ENCODE measurements at places on chromosomes 16 and 17.

DNA sequence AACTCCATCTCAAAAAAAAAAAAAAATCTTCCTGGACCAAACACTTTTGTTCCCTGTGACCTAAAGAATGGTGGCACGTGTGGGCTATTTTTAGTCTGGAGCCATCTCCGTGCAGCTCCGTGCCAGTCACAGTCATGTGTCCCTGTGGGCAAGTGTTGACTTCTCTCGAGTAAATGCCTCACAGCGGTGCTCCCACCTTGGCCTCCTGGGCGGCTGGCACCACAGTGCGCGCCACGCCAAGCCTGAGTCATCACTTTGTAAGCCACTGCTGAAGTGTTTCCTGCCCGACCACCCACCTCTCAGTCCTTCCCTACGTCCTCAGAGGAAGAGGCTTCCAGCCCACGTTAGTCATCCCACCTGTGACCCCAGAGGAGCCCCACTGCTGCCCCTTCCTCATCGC is 10.9 kb upstream of the HEXD start:
- DNase-seq: peak; percentile 96

GRCh38 chr17:8489841-8490240 is 54.2 kb downstream of the NDEL1 start:
- DNase-seq: no peak

- DNase-seq: no peak
Measured at GRCh38 chr17:73952480-73953205, 250.8 kb upstream of the RPL38 start.

GRCh38 chr16:4184038-4184702 is 57.7 kb downstream of the SRL start:
- no peak for DNase-seq

- DNase-seq: no peak
Measured at GRCh38 chr16:29916979-29917378, 9.0 kb downstream of the KCTD13 start.

DNA sequence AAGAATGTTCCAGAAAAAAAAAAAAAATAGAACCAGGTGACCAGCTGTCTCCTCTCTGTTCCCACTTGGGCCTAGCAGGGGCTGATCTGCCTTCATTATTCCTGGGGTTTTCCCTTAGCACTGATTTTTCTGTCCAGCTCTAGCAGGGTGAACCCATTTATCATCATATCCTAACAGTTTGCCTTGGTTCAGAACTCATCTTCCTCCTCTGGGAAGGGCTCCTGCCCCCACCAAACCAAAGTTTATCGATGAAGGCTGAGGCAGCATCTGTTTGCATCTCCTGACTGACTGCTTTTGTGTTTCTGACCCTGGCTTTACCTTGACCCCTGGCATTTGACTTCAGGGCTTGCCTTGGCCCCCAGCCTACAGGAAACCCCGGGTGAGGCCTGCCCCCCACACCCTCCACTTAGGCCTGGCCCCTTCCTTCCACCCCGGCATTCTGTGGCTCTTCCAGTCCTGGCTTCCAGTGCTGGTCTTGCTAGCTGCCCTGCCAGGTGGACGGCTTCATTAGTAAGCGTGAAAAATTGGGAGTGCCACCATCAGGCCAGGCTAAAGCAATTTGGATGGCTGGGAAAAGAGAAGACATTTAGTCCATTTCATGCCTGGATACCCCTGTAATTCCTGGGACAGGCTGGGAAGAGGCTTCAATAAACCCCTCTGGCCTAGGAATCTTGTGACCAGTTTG is 164.9 kb downstream of the CCDC182 start:
- DNase-seq: no peak

- DNase-seq: no peak
Measured at GRCh38 chr16:17668386-17668785, 197.6 kb upstream of the XYLT1 start.

DNA sequence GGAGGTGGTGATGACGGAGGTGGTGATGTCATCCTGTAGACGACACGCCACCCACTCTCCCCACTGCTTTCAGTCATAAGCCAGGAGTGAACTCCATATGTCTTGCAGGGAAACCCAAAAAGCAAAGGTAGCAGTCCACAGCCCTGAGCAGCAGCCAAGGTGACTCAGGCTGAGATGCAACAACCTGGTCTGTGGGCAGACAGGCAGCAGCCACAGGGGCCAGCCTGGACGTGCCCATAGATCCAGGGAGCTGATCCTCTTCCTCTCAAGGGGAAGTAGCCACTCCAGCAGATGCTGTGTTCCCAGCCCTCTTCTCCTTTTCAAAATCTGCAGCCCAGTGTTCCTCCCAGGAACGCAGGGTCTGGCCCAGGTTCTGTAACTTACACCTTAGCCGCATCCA is 17.3 kb upstream of the CIITA start:
- DNase-seq: no peak

GRCh38 chr17:17613708-17614114 is 22.2 kb upstream of the PEMT start:
- DNase-seq: peak; percentile 63

DNA sequence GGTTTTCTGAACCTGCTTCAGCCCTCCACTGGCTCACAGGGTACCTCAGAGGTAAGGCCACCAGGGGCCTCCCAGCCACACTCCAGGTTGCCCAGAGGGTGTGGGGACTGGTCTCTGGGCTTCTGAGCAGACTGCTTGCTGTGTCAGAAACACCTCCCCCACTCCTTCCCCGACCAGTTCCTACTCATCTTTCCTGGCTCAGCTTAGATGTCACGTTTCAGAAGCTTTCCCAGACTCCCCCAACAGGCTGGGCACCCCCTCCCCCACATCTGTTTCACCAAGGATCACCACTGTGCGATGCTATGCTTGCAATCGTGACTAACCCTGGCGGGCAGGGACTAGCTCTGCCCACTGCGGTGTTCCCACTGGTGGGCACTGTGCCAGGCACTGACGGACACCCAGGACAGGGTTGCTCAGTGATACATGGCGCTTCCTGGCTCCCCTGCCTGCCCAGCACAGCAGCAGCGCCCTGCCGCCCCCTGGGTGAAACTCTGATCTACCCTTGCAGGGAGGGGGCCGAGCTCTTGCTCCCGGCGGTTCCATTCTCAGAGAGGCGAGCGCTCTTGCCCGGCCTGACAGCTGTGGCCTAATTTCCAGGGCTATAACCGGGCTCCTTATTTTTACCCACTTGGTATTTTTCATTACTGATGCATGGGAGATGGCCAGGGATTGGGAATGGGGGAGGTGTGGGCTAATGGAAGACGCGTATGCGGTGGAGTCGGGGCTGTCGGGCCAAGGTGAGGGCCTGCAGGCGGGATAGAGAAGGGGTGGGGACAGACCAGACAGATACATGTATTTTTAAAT is 29.4 kb upstream of the MTSS2 start:
- peak; percentile 97 for DNase-seq

DNA sequence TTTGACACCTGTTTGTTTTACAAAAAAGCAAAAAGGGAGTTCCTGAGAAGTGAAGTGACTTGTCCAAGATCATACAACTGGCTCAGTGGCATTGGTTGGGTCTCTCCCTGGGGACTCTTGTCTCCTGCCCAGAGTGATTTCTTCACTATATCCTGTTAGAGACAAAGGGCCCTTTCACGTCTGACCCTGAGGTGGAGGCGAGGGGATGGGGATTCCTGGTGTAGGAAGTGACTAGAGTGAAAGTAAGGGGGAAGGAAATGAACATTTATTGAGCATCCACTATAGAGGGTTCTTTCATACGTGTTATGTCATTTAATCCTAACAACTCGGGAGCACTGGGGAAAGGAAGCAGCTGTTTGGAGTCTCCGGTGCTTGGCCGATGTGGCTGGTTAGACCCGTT is 9.0 kb downstream of the ITGB3 start:
- DNase-seq: no peak

- DNase-seq: no peak
Measured at GRCh38 chr17:80080081-80080480, 21.3 kb upstream of the GAA start.
